SK-MEL-5 (cell line): ENCODE measurements at places on chromosomes 3 and 15.
A peak's percentile ranks its signal among the peaks of the same experiment; 100 is the strongest.

DNA sequence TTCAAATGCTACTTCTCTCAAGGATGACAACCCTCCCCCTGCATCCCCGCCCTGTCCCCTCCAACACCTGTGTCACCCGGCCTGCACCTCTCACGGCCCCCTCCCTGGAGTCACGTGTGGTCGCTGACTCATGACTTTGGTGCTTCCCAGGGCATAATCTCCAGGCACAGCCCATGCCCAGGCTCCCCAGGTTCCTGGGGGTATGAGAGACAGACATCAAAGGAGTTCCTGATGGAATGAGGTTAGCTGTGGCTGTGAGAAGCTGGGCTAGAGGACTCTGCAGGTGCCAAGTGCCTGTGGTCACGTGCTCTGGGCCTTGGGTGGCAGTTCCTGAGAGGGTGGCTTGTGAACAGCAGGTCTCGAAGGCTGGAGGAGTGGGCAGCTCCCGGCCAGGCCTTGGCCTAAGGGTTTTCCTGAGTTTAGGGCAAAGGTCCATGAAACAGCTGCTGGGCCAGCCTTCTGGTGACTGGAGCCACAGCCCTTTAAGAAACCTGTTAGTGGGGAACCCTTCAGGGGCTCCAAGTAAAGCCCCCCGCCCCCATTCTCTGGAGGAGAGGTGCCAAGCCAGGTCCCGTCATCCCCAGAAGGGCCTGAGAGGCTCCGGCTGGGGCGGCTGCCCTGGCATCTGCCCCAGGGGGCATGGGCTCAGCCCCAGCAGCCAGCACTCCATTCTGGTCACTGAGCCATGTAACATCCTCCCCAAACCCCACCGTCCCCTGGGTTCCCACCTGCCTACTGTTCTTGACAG, 230.0 kb downstream of the XXYLT1 start:
- DNase-seq: no peak

- DNase-seq: no peak
Measured at GRCh38 chr3:139537361-139537760, 2.2 kb downstream of the RBP1 start.

DNA sequence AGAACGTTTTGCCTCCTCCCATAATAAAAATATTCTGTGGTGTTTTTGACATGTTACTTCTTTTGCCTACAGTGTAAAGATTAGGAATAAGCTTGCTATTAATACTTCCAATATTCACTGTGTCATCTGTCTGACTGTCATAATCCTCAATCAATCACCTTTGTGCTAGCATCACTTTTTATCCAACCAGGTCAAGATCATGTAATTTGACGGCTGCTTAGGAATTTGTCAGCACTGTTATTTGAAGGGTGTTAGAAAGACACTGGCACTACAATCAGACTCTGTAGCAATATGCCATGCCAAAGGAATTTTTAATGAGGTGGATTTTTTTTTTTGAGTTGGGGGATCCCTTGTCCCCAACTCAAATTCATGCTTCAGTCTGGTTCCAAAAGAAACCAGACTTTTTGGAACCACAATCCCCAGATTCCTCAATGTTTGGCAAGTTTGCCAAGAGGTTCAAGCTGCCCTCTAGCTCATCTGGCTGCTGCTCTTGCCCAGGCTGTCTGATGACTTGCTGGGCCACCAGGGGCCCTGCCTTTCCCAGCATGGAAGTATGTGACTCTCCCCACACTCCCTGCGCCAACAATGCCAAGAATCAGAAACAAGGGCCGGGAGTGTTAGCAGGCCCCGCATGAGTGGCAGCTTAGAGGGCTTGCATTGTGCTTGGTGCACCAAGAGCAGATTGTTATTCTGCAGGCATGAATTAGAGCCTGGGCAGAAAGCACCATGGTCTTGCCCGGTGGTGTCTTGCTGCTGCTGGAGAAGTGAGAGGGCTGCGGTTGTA, 58.6 kb upstream of the TSC22D2 start:
- peak; percentile 89 for DNase-seq

DNA sequence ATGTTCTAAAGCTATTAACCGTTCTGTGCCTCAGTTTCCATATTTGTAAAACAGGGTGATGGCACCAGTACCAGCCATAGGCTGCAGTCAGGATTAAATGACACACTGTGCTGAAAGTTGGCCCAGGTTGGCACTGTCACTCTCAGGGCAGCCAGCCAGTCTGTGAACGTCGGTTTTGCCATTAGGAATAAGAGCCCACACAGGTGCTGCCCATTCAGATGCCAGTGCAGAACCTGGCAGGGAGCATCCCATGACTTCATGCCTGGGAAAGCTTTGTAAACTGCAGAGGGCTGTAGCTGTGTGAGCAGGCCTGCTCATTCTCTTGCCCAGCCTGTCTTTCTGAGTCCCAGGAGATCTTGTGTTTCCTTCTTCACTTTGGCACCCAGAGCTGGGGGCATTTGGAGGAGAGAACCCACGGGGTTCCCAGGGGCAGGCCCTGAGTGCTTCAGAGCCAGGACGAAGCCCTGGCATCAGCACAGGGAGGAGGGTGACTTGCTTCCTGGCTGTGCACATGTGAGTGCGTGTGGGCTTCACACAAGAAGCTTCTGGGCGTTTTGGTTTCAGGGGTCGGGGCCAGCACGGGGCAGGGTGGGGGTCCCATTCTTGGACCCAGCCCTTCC, 46.9 kb downstream of the ZNF710 start:
- no peak for DNase-seq

GRCh38 chr3:30222441-30222840, 384.0 kb upstream of the TGFBR2 start:
- no peak for DNase-seq

- DNase-seq: no peak
Measured at GRCh38 chr15:68638953-68639515, 60.2 kb downstream of the CORO2B start.

DNA sequence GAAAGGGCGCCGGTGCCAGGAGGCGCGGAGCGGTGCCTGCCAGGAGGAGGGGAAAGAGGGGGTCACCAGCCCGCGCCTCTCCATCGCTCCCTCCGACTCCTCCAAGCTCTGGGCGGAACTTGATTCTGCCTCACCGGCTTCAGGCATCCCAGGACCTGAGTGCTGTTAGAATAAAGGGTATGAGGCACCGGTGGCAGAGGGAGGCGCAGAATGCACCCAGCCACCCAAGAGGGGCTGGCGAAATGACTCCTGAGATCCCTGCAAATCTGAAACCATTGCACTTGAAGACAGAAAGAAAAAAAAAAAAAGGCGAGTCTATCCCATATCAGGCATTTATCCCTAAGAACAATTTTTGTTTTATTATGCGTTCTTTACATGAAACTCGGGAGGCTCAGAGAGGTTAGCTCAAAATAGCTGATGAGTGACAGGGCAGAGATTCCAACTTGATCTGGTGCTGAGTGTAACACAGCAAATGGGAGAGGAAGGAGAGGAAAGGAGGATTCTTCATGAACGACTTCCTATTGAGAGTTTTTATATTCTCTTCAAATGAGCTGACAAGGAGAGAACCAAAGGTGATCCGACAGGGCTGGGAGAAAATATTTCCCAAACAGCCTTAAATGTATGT, 157.0 kb upstream of the FRMD4B start:
- DNase-seq: no peak

GRCh38 chr15:45328663-45329062, 49.7 kb downstream of the GATM start:
- peak; percentile 78 for DNase-seq

DNA sequence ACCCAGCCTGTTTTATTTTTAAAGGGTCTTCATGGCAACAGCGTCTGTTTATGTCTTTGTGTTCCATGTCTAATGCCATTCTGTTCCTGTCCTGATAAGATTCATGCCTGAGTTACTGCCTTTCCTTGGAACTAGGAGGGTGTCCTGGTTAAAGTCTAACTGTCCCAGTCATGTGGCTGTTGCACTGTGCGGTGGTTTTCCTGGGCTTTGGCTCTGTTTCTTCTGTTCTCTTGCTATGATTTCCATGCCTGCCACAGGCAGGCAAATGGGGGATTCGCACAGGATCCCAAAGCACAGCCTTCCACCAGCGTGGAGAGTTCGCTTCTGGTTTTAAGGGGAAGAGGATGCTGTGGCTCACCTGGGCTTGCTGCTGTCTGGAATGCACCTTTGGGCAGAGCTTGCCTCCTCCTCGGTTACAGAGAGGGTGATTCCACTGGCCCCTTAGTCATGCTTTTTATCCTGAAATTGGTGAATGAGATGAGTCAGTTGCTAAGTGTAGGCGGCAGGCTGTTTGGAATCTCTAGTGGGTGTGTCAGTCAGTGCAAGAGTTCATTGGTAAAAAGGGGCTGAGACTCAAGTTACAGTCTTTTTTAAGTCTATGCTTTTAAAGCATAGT, 86.8 kb downstream of the CCK start:
- DNase-seq: peak; percentile 56

DNA sequence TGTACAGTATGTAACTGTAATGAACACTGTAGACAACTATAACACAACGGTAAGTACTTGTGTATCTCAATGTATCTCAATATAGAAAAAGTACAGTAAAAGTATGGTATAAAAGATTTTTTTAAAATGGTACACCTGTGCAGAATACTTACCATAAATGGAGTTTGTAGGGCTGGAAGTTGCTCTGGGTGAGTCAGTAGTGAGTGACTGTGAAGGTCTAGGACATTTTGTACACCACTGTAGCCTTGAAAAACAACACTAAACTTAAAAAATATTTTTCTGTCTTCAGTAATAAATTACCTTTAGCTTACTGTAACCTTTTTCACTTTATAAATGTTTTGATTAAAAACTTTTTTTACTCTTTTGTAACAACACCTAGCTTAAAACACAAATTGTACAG, 142.9 kb downstream of the ATG7 start:
- DNase-seq: no peak

DNA sequence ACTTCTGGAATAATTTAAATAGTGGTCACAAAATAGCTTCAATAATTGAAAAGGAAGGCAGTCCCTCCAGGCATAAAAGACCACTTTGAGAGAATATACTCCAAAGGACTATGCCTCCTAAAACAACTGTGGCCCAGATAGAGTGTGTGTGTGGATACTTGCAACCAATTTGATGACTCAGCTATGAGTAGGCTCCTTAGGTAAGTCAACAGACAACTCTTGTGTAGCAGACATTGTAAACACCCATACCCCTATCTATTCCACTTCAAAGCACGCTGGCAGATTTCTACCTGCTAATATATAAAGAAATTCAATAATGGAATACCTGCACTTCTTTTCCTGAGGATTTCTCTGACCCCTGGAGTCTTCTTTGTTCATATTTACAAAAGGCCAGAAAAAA, 254.5 kb downstream of the NEK10 start:
- DNase-seq: no peak

DNA sequence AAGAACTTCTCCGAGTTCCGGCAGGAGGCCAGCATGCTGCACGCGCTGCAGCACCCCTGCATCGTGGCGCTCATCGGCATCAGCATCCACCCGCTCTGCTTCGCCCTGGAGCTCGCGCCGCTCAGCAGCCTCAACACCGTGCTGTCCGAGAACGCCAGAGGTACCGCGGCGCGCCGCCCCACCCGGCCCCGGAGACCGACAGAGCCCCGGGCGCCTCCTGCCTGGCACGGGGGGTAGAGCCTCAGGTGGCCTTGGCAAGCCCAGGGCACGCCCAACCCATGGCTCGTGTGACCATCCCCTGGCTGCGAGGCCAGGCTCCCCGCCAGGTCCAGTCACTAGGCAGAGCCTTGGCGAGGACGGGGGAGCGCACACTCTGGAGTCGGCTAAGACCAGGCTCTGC, 134.1 kb downstream of the LRRK1 start:
- DNase-seq: no peak

- no peak for DNase-seq
Measured at GRCh38 chr3:13708871-13709595, 160.1 kb downstream of the FBLN2 start.

- DNase-seq: no peak
Measured at GRCh38 chr15:66859688-66860253, 157.7 kb downstream of the SMAD6 start.

- DNase-seq: no peak
Measured at GRCh38 chr15:96544162-96544756, 213.8 kb downstream of the NR2F2 start.

GRCh38 chr15:77457191-77457904, 36.7 kb downstream of the HMG20A start:
- no peak for DNase-seq

DNA sequence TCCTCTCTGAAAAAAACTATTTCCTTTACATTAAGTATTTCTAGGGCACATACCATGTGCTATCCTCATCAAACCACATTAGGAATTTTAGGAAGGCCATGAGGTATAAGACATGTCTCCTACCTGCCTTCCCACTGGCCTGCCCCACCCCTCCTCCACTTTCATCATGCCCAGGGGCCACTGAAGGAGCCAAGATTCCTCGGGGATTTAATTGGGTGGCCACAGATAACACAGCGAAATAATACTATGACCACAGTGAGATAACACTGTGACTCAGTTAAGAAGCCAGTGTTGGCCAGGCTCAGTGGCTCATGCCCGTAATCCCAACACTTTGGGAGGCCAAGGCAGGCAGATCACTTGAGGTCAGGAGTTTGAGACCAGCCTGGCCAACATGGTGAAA, 9.8 kb upstream of the BMF start:
- no peak for DNase-seq

DNA sequence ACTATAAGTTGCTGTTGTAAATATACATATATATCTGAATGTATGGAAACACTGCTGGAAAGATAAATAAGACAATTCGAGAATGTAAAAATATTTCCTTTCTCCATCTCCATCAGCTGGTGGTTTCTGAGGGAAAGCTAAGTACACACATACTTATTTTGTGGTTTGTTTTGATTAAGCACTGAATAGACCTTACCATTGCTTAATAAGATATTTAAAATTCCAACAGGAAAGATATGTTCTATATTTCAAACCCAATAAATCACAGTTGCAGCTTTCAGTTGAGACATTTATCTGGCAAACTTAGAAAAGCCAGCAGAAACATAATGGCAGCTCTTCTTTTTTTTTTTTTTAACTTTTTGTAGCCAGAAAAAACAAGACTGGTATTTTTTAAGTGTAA, 160.4 kb downstream of the VGLL3 start:
- DNase-seq: no peak

GRCh38 chr15:39181940-39182339, 398.9 kb upstream of the THBS1 start:
- DNase-seq: no peak

DNA sequence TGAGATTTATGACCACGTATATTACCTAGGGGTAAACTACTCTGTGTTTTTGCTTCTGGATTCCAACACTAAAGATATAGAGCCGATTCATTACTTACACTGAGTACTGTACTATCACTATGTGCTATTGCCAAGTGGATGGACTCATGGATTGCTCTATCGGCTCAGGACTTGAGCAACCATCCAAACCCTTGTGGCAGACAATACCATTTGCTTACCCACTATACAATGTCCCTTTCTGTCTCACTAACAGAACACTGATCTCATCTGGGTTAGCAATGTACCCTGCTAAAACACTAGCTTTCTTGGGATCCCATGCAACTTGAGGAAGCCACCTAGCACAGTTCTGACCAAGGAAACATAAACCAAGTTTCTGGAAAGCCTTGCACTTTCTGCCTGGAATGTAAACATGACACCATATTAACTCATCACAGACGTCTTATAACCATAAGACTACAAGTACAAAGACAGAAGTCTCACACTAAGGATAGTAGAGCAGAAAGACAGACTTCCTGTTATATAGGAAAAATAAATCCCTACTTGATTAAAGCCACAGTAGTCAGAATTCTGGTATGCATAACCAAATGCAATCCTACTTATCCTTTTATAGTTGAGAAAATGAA, 38.6 kb downstream of the HACD2 start:
- peak; percentile 28 for DNase-seq

- DNase-seq: peak; percentile 88
Measured at GRCh38 chr3:112519424-112520001, 20.2 kb upstream of the BTLA start.

GRCh38 chr15:23828786-23829185, 141.7 kb upstream of the NDN start:
- DNase-seq: no peak

GRCh38 chr3:180882115-180882514, 30.4 kb upstream of the FXR1 start:
- DNase-seq: no peak
